Left kidney (tissue), 8 donors: ENCODE measurements at places on chromosomes 5 and 9.

DNA sequence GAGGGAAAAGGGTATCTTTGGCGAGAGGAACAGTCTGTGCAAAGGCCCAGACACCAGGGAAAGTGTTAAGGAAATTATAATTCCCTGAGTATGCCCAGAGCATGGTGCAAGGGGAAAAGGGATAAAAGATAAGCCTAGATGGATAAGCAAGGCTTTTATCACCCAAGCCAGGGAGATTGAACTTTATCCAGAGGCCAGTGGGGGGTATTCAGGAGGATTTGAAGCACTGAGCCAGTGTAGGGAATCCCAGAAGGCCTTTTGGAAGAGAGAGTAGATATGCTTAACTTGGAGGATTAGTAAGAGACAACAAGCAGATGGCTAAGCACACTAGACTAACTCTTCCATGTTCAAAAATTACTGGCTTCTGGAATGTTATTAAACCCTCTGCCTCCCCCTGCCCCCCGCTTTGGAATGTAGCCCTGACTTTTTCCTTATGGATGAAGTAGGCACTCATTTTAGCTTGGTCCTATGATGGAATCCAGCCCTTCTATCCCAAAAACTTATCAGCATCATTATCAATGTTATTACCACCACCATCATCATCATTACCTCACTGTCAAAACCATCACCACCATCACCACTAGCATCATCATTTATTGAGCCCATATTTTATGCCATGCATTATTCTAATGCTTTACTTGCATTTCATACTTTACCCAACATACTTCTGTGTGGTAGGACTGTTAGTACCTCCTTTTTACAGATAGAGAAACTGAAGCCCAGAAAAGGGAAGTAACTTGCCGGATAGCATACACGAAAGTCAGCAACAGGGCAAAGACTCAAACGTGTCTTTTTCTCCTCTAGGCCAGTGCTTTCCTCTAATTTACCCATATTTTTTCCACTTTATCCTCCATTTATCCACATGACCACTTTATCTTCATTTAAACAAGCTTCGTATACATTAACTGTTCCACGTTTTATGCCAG is 237.0 kb downstream of the PAPPA start:
- no peak for DNase-seq

GRCh38 chr5:111636736-111637135 is 120.3 kb downstream of the NREP start:
- DNase-seq, result no peak

DNA sequence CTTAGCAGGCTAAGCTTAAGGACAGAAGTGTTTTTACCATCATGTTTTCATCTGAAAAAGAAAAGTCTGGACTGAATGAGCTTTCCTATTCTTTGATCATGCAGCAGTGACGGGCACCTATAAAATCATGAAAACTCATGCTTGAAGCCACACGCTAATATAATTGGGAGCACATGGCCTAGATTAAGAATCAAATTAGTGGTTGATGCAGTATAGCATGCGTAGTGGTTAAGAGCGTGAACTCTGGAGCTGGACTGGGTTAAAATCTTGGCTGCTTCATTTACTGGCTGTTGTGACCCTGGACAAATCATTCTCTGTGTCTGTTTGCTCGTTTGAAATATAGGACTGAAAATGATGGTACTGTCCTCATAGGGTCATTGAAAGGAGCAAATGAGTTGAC is 49.9 kb upstream of the IL13 start:
- DNase-seq, result no peak

DNA sequence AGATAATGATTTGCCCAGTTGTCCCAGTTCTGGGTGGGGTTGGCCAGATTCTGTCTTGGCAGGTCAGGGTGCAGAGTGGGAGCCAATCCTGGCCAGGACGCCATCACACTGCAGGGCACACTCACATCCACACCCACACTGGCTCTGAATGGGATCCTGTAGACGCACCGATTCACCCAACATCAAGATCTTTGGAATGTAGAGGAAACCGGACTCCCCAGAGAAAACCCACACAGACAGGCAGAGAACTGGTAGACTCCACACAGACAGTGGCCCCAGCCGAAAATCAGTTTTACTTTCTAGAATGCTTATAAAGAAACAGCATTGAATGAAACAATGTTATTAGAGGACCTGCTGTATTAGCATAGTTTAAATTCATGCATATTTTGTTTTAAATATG is 343.1 kb upstream of the DAB2 start:
- DNase-seq, result no peak

GRCh38 chr5:612498-613424 is 621 bp downstream of the CEP72 start:
- no peak for DNase-seq

DNA sequence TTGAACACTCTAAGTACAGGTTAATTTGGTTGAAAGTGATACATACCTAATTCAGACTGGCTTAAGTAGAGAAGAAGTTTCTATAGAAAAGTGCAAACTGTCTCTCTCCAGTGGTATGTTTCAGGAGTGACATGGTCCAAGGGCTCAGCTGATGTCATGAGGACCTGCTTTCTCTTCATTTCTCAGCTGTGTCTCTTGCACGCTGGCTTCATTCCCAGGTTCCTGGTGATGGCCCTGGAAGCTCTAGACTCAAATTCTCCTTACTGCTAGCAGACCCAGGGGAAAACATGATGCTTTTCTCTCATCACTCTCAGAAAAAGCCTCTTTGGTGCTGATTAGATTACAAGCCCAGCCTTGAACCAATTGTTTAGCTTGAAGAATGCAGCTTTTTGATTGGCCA is 211.9 kb upstream of the CLINT1 start:
- no peak for DNase-seq

- no peak for DNase-seq
Observed at GRCh38 chr5:93406971-93407401, 174.0 kb downstream of the NR2F1-AS1 start.

GRCh38 chr9:106019039-106019680 is 324.8 kb downstream of the TMEM38B start:
- no peak for DNase-seq

GRCh38 chr5:130992095-130992494 is 173.0 kb downstream of the HINT1 start:
- no peak for DNase-seq

DNA sequence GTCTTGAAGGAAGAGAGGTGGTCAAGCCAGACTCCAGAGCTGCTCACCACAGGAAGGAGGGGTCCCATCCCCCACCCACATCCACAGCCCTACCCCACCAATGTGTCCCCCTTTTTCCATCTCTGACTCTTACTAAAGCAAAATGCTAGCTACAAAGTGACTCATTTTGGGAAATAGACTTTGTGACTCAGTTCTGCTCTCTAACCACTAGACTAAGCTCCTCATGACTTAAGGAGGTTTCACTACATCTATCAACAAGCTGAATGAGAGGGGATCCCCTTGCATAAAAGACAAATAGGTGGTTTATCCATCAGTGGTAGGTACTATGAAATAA is 35.1 kb upstream of the ADRB2 start:
- DNase-seq, result no peak

DNA sequence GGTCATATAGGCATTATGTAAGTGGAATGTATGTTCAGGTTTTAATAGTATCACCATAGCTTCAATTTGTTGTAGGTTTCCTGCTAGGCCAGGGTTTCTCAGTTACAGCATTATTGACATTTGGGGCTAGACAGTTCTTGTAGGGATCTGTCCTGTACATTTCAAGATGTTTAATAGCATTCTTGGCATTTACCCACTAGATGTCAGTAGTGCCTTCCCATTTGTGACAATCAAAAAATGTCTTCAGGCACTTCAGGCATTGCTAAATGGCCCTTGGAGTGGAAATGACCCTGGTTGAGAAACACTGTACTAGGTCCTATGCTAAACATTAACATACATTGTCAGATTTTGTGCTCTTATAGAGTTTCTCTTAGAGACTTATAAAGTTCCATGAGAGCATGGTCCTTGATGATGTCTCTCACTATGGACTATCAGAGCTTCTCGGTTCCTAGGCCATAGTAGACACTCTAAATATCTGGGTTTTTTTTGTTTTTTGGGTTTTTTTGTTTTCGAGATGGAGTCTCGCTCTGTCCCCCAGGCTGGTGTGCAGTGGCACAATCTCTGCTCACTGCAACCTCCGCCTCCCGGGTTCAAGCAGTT is 1.4 kb downstream of the KIF20A start:
- DNase-seq, result peak; percentile 63

DNA sequence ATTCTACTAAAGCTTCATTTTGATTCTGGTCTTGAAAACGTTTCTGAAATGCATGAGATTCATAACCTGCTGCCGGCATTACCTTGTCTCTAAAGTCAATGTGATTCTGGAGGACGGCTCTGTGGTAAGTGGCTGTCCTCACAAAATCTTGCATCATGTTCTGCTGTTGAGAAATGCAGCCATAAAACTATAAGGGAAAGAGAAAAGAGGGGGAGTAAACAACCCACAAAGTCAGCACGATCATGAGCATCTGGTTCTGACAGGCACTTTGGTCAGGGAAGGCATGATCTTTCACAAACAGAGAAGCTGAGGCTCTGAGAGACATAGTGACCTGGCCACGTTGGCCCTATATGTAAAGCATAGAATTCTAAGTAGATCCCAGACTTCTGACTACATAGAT is 168.9 kb upstream of the PUM3 start:
- no peak for DNase-seq

DNA sequence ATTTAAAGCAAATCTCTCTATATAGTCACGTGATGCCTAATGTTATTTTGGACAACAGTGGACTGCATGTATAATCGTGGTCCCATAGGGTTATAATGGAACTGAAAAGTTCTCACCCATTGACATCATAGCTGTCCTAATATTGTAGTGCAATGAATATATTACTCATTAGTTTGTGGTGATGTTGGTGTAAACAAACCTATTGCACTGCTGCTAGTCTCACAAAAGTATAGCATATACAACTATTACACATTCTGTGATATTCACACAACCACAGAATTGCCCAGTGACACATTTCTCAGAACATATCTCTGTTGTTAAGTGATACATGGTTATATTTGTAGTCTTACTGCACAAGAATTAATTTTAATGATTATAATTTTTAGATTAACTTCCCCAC is 37.7 kb downstream of the IPO11 start:
- no peak for DNase-seq

GRCh38 chr9:104094534-104095015 is 466 bp downstream of the SMC2 start:
- no peak for DNase-seq

DNA sequence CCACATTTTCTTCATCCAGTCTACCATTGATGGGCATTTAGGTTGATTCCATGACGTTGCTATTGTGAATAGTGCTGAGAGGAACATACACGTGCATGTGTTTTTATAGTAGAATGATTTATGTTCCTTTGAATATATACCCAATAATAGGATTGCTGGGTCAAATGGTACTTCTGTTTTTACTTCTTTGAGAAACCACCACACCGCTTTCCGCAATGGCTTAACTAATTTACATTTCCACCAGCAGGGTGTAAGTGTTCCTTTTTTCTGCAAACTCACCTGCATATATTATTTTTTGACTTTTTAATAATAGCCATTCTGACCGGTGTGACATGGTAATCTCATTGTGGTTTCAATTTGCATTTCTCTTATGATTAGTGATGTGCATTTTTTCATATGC is 82.2 kb upstream of the RFX3 start:
- no peak for DNase-seq

DNA sequence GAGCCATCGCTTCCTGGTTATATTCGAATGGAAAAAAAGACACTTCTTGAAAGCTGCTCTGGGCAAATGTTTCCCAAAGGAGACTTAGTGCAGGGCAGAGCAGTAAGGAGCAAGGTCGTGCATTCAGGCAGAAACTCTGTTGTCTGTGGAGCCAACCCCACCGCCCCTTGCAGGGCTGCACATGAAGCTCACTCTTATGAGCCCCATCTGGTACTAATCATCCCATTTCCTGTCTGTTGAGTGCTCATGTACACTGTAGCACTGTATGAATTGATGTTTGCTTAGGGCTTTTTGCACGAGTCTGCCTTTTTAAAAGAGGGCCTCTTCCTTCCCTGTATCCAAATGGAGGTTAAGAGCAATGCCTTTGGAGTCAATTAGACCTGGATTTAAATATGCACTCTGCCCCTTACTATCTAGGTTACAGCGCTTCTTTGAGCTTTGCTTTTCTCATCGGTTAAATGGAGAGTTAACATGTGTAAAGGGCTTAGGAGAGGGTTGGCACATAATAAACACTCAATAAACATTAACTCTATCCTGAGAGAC is 25.4 kb downstream of the HMHB1 start:
- DNase-seq, result peak; percentile 26

DNA sequence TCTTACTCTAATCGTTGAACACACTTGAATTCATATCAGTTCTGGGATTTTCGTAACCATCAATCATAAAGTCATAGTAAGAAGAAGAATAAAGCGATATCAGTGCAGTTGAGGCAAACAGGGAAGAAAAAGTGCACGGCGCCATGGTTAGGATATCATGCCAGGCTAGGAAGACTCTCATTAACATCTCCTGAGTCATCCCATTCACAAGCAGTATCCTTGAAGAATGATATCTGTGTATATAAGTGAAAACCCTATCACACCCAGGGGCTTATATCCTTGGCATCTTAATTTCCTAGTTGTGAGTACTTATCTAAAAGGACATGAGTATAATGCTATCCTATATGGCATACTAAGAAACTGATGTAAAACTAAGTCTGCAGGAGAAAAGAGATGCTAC is 38.6 kb downstream of the NFIB start:
- no peak for DNase-seq

DNA sequence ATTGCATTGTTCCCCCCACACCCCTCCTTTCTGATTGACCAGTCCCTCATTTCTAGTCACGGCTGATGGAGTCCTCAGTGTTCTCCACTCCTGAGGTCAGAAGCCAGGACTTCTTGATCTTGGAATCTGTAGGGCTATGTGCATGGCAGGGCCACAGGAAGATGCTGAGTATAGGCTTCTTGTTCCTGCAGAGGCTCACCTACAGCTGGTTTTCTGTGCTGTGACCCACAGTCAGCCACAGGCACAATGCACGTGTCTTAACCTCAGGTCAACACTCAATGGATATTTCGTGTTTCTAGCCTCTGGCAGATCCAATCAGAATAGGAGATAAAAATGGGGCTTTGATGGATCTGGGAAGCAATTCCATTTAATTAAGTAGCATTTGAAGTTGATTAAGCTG is 14.3 kb upstream of the CXCL14 start:
- DNase-seq, result no peak

GRCh38 chr5:1929108-1929991 is 46.6 kb upstream of the IRX4 start:
- no peak for DNase-seq

DNA sequence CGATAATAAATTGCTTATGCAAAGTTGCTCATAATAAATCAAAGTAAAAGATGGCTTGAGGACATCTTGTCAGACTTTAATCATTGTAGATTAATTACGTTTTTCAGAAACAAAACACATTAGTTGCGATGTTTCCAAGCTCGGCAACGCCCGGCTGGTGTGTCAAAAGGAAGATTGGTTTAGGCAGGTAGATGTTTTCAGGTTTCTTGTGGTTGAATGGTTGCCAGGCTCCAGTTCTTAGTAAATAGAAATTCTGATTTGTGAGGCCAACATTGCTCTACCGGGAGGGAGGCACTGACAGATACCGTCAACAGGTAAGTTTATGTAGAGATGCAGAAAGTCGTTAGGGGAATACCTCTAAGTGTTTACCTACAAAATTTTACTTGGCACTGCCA is 280.3 kb downstream of the NPR3 start:
- DNase-seq, result no peak
